ENCODE measurements at places on chromosomes 16 and 17.
A peak's percentile ranks its signal among the peaks of the same experiment; 100 is the strongest.

- DNase-seq, result no peak
Observed at GRCh38 chr16:23788685-23789084, 33.9 kb downstream of the CHP2 start.

- peak; percentile 57 for DNase-seq
Observed at GRCh38 chr16:21608639-21609328, 9.4 kb downstream of the METTL9 start.

DNA sequence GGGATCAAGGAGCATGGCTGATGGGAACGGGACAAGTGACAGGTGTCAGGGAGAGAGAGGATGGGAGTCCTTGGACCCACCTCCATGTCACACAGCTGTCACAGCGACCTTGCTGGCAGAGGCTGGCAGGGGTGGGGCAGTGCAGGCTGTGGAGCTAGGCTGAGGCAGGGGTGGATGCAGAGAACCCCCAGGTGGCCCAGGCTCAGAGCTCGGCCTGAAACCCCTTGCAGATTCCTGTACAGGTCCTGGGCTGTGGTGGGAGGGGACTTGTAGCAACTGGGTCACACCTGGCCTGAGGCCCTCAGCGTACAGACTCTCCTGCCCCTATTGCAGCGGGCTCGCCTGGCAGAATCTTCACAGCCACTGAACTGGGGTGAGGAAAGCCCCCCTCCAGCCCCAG lies 174.1 kb downstream of the NTN1 start:
- no peak for DNase-seq

DNA sequence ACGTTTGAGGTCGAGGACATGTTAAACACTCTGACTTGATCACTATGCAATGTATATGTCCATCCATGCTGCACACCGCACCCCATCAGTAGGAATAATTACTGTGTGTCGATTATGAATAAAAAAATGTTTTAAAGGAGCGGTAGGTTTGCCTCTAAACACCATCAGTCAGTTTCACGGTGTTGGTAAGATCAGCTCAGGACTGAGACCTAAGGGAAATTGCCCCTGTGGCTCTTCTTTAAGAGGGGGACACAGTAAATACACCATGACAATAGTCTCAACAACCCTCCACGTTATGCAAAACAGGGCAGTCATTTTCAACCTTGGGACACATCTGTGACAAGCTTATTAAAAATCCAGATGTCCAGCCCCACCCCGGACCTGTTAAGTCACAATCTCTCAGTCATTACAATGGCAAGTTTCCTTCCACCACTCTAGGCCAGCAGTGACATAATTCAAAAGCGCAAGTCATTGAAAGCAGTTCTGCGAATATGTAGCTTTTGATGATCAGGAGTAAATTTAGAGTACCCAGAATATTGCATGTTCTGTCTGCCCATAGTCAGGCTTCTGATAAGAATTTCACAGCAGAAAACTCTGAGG lies 1.2 kb downstream of the ATMIN start:
- peak; percentile 73 for DNase-seq

DNA sequence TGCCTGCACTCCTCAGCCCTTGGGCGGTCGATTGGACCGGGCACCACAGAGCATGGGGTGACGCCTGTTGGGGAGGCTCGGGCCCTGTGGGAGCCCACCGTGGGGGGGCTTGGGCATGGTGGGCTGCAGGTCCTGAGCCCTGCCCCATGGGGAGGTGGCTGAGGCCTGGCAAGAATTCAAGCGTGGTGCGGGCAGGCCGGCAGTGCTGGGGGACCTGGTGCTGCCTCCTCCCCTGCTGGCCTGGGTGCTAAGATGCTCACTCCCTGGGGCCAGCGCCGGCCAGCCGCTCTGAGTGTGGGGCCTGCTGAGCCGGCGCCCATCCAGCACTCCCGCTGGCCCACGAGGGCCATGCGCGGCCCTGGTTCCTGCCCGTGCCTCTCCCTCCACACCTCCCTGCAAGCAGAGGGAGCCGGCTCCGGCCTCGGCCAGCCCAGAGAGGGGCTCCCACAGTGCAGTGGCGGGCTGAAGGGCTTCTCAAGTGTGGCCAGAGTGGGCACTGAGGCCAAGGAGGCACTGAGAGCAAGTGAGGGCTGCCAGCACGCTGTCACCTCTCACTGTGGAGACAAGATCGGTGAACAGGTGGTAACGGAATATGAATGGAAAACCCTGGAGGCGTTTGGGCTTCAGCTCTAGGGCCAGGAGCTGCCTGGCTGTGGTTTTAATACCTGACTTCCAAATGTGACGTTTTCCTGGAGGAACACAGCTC lies 28.5 kb downstream of the ST6GALNAC1 start:
- DNase-seq, result no peak

DNA sequence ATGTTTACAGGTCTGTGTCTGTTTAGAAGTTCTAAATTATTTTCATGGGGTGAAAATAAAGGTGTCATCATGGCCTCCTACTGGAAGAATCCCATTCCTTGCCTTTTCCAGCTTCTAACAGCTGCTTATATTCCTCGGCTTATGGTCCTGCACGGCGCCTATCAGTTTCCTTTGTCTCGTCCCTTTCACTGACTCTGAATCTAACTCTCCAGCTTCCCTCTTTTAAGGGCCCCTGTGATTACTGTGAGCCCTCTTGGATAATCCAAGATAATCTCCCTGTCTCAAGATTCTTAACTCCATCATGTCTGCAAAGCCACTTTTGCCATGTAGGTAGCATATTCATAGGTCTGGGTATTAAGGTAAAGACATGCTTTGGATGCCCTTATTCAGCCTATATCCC lies 441.0 kb upstream of the ERCC4 start:
- DNase-seq, result no peak

DNA sequence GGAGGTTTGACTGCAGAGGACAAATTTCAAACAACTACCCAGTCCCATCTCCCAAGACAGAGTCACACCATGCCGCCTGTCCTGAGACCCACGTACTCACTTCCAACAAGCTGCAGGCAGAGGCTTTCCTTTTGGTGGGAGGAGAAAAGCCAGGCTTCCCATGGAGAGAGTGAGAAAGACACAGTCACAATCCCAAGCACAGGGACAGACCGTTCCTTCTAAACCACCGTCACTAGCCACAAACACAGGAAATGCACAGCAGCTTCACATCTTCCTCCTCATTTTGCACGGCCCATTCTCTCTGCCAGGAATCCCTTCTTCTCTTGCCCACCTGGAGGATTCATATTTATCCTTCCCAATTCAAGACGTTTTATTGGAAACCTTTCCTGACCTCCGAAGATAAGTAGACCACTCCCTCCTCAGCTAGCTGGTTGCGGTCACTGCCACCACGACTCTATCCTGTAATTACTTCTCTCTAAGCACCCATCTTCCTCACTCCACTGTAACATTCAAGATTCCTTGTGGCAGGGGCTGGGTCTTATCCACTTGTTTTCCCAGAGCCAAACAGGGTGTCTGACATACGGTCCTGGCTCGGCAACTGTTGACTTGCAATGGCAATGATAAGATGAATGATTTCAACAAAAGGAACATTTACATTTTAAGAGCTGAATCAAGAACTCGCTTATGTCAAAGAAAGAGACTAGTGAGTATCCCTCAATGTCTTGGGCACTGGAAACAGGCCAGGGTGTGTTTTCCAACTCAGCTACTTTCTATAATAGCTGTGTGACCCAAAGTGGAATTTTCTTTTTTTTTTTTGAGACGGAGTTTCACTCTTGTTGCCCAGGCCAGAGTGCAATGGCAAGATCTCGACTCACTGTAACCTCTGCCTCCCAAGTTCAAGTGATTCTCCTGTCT lies 87.6 kb downstream of the XYLT1 start:
- peak; percentile 62 for DNase-seq

GRCh38 chr16:88322500-88322970 lies 60.2 kb upstream of the ZNF469 start:
- no peak for DNase-seq

GRCh38 chr16:4647644-4647980 lies 23.0 kb downstream of the MGRN1 start:
- no peak for DNase-seq

- DNase-seq, result peak; percentile 12
Observed at GRCh38 chr17:48215583-48216139, 108.1 kb downstream of the SNX11 start.

DNA sequence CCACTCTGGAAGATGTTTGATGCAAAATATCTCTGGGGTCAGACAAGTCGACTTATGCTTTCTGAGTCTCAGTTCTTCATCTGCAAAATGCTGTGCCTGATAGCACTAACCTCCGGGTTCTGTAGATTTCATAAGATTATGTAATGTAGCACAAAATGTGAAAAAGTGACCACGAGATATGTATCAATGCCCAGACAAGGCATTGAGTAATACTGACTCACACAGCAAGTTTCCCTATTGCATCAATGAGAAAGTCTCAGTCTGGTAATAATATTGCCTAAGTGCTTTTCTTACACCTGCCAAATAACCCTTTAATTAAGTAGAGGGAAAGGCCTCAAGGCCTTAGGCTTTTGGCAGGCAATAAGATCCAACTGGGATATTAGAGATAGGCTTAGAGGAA lies 41.4 kb upstream of the MMP2 start:
- peak; percentile 46 for DNase-seq

GRCh38 chr16:46976550-46976949 lies 3.1 kb upstream of the DNAJA2 start:
- DNase-seq, result no peak

DNA sequence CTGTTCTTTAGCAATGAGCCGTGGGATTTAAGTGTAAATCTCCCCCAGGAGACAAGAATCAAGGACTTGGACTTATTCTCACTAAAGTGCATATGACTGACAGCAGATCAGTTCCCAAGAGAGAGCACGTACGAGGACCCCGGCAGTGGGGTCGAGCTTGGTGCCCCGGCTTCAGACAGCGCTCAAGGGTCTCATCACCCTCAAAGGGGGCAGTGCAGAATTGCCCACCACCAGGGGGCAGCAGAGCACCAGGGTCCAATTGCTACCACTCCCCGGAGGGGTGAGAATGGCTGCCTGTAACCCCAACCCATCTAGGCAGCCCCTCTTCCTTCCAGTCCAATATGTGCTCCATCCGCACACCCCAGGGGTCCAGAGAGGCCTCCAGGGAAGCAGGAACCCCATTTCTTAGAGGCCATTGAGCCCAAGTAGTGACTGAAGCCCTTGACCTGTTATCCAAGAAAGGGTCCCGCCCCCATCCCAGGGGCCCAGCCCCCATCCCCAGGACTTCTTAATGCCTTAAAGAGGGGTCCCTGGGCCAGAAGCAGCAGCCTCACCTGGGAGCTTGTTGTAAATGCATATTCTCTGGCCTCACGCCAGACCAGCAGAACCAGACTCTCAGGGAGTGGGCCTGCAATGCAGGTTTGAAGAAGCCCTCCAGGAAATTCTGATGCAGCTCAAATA lies 86.1 kb downstream of the ZDHHC7 start:
- DNase-seq, result peak; percentile 60

- no peak for DNase-seq
Observed at GRCh38 chr16:73163238-73163815, 115.4 kb upstream of the ZFHX3 start.

- DNase-seq, result no peak
Observed at GRCh38 chr17:34424814-34425491, 61.9 kb upstream of the CCL1 start.

DNA sequence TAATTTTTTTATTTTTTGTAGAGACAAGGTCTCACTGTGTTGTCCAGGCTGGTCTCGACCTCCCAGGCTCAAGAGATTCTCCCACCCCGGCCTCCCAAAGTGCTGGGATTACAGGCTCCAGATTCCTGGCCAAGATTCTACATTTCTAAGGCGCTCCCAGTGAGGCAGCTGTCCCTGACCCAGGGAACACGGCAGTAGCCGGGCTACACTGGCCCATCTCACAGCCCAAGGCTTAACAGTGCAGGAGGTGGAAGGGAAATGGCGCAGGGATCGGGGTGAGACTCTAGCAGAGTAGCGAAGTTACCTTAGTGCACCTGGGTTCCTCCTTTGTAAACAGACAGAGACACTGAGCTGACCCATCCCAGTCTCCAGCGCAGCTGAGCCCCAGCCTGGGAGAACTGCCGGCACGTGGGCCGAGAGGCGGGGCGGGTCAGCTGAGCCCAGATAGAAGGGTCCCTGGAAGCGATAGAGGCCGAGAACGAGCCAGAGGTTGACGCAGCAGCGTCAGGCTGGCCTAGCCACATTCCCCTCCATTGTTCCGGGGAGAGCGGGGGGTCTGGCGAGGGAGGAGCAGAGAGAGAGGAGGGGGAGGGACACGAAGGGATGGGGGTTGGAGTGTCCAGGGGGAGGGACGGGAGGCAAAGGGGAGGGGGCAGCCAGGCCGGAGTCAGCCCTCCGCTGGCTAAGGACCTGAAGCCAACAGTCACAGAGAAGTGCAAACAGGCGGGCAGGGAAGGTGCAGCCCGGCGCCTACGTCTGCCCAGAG lies 2.5 kb downstream of the CARHSP1 start:
- no peak for DNase-seq
